ENCODE measurements at places on chromosomes 3 and 15. TPM values are rescaled to one million over a fixed set of nuclear protein-coding genes. Genes with fewer than 3 reads are reported as not detected.
A peak's percentile ranks its signal among the peaks of the same experiment; 100 is the strongest.

GRCh38 chr15:90489944-90490343 is 39.8 kb upstream of the CRTC3 start:
- DNase-seq: no peak

KNG1 gene
- not detected for total RNA-seq

DNA sequence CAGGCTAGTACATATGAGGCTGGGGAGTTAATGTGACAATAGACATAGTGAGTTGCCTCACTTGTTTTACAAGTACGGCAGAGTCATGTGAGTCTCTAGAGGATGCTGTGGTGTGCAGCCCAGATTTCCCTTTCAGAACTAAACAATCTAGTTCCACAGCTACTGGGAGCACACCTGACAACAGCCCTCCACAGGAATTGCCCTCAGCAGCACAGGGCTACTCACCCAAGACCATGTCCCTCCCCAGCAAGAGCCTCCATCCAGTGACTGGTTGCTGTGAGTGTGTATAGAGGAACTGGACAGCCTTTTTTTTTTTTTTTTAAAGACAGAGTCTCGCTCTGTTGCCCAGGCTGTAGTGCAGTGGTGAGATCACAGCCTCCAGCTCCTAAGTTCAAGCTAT is 40.2 kb upstream of the UBE2E2 start:
- no peak for DNase-seq

DNA sequence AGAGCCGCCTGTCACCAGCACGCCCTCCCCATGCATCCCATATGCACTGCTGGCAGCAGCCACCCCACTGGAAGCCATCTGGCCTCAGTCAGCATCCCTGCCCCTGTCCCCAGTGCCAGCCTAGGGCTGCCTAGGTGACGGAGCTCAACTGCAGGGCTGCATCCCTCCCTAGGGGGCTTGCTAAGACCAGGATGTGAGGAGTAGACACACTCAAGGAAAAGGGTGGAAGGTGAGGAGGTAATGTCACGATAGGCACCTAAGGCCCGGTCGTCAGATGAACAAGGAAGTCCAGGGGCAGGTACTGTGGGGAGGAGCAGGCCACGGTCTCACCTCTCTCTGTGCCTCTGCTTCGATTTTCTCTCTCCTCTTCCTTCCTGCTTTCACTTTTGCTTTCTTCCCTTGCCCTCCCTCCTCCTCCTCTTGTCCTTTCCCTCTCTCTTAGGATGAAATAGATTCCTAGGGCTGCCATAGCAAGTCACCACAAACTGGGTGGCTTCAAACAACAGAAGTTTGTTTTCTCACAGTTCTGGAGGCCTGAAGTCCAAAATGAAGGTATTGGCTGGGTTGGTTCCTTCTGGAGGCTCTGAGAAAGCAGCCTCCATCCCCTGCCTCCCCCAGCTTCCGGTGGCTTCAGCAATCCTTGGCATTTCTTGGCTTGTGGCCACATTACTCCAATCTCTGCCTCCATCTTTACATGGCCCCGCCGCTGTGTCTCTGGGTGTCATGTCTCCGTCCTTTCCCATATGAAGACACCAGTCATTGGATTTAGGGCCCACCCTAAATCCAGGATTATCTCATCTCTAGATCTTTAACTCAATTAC is 298.3 kb downstream of the SHQ1 start:
- peak; percentile 22 for DNase-seq

CACNA2D3 gene
- 0.91 TPM for total RNA-seq

GPR176 gene
- total RNA-seq: 75.9 TPM

RASSF1 gene
- 16.1 TPM for total RNA-seq

RTP3 gene
- 0.20 TPM for total RNA-seq

- no peak for DNase-seq
Observed at GRCh38 chr3:106231086-106231485, 362.3 kb upstream of the CBLB start.

DNA sequence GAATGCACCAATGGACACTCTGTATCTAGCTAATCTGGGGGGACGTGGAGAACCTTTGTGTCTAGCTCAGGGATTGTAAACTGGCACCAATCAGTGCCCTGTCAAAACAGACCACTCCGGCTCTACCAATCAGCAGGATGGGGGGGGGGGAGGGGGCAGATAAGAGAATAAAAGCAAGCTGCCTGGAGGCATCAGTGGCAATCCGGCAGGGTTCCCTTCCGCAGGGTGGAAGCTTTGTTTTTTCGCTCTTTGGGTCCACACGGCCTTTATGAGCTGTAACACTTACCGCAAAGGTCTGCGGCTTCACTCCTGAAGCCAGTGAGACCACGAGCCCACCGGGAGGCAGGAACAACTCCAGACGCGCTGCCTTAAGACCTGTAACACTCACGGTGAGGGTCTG is 827.1 kb downstream of the PLOD2 start:
- DNase-seq: no peak

CKMT1B gene
- not detected for total RNA-seq

DNA sequence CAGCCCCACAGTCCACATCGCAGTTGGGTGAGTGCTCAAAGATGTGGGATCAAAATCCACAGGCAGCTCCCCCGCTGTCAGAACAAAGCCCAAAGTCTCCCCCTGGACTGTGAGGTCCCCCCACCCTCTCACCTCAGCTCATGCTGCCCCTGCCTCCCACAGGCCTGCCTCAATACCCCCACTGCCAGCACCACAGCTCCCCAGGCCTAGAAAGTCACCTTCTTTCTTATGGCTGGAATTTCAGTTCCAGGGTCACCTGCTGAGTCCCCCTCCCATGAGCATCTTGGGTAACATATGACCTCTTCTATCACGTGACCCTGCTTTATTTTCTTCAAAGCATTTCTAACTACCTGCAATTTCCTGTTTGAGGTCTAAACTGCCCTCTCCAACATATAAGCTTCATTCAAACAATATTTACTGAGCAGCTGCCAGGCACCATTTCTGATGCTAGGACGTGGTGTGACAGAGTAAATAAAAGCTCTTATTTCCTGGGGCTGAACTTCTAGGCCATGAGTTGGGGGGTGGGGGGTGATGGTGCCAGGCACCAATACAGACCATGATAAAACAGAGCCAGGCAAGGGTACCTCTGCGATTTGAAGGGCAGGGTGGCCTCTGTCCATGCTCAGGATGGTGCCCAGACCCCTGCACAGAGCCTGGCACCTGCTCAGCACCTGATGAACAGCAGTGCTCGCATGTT is 2.4 kb upstream of the TMEM89 start:
- DNase-seq: no peak

GPR160 gene
- total RNA-seq: 3.4 TPM

GRCh38 chr3:68360492-68360891 is 571.9 kb downstream of the TAFA4 start:
- no peak for DNase-seq

DNA sequence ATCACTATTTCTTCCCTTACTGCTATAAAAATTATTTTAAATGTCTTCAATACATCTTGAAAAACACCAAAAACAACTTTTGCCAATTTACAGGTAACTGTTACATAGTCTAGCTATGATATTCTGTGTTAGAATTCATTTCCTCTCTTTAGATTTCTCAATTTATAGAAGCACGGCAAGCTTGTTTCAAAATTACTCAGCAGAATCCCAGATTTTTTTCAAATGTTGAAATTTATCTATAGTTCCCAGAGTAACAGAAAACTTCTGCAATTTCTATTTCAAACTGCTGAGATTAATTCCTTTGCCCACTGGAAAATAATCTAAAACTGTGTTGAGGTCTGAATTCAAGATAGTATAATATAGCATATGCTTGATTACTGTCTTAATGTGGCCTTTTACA is 41.2 kb downstream of the CCPG1 start:
- no peak for DNase-seq

CSPG5 gene
- 1.1 TPM for total RNA-seq

EHHADH gene
- 4.5 TPM for total RNA-seq

DNA sequence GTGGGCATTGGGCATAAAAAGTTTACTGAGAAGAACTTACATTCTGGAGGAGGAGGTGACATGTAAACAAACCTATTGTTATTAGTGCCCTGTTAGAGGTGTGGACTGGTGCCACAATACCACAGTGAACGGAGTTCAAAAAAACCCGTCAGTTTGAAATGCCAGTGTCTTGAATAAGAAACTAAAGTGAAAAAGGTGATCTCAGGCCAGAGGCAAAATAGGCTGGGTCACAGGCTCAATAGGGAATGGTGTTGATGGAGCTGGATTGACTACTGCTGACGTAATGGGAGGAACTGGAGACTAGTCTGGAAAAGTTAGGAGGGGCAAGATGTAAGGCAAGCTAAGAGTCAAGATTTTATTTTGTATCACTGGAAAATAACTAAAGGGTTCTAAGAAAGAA is 1.6 kb upstream of the DCBLD2 start:
- DNase-seq: peak; percentile 95

All from M059J (cell line).